ENCODE measurements at places on chromosomes 3 and 15.
A peak's percentile ranks its signal among the peaks of the same experiment; 100 is the strongest.

GRCh38 chr15:49673861-49674260 lies 53.0 kb downstream of the DTWD1 start:
- no peak for DNase-seq

- no peak for DNase-seq
Measured at GRCh38 chr3:195556390-195556789, 13.3 kb upstream of the PPP1R2 start.

DNA sequence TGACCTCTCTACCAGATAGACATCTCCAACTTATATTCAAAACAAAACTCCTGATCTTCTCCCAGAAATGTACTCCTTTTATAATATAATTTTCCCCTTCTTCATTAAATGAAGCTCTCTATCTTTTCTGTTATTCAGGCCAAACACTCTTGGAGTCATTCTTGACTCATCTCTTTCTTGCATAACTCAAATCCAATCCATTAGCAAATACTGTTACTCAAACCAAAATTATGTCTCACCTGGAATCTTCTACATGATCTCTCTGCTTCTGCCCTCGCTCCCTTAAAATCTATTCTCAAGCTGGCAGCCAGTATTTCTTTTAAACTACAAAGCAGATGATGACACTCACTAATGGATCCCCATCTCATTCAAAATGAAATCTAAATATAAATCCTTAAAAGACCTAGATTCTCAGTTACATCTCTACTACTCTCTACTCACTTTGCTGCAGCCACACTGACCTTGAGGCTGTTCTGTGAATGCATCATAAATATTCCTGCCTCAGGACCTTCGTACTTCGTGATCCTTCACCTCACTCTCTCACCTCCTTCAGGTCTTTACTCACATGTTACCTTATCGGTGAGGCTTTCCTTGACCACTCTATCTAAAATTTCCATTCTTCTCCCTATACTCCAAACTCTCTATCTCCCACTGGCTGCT lies 160.9 kb downstream of the TBC1D5 start:
- DNase-seq: no peak

DNA sequence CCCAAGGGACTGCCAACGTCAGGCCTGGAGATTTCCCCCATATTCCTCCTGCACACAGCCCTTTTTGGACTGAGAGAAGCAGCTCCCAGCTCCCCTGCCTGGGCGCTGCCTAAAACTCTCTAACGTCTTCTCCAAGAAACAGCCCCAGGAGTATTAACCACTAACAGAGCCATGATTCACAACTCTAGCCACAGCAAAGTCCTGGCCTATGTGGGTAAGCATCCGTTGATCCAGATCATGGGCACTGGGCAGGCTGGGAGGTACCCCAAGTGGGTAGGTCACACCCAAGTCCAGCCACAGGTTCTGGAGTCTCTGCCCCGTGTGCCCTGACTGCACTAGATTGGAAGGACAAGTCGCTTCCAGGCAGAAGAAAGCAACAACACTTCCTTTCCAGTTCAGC lies 31.9 kb downstream of the NBEAL2 start:
- no peak for DNase-seq

DNA sequence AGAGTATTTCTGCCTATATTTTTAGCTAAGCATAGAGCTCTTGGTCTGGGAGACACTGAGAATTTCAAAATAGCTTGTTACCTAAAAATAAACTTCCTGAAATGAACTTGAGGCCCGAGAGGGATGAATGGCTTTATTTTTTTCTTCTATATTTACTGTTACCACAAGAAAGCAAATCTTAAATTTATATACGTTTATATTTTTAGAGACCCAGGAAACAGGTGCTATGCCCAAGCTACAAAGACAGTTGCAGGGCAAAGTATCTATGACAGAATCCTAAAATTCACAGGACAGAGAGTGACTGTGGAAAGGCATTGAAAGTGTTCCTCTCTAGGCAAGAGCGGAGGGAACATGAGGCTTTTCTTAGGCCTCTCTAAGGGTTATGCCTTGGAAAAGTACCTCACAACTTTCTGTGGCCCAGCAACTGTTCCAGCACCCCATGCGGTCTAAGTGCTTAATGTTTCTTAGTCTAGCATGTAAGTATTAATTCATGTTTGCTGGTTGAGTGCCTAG lies 36.5 kb downstream of the TGFBR2 start:
- DNase-seq: no peak

DNA sequence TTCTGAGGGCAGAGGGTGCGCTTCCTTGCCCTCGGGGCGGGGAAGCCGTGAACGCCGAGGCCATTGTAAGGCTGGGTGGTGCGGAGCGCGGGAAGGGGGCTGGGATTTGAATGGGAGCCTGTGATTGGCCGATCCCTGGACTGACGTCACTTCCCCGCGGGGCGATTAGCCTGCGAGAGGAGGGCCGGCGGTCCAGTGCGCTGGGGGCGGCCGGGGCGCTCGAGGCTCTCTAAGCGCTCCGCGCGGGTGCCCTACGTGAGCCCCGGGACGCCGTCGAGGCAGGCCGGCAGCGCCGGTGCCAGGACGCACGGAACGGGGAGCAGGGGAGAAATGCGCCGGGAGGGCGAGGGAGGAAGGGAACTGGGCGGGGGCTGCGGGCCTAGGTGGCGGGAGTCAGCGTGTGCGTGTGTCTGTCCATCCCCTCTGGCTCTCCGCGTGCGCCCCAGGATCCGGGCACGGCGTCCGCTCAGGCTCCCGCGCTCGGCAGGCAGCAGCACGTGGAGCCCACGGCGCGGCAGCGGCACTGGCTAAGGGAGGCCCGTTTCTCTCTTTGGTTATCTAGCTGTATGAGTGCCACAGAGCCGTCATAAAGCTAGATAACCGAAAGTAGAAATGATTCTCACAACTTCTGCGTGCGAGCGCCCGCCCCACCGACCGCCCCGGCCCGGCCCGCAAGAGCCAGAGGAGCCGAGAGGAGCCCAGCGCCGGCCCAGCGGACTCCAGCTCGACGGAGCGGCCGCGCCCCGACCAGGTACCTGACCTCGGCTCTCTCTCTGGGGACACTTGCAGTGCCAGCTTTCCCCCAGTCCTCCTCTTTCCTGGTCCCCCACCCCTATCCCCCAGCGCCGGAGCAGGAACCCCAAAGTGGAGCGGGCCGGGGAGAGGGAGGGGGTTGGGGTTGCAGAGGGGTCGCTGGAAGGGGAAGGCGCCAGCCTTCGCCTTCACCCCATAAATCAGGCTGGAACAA lies 33.1 kb upstream of the POLG start:
- DNase-seq: no peak

DNA sequence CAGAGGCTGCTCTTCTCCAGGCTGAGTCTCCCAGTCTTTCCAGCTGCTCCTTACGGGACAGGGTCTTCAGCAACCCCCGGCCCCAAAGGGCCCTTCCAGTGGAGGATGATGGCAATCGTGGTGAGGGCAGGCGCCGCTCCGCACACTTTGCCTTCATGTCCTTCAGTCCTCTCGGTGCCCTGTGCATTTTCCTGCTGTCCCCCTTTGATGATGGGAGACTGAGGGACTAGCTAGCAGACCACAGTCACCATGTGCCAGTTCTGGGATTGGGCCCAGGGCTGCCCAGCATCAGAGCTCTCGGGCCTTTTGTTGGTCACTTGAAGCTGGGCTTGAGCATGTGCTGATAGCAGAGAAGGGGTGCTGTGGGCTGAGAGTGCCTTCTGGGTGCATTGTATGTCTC lies 8.8 kb upstream of the TXNRD3 start:
- no peak for DNase-seq

GRCh38 chr3:169812332-169813235 lies at the start of the genes LRRC34 and LRRIQ4:
LRRC34 (minus strand) TSS chr3:169812904; CDS start chr3:169812548, 356 bp downstream.
LRRIQ4 (plus strand) TSS chr3:169812870; CDS start chr3:169821922, 9,052 bp downstream.
- no peak for DNase-seq

DNA sequence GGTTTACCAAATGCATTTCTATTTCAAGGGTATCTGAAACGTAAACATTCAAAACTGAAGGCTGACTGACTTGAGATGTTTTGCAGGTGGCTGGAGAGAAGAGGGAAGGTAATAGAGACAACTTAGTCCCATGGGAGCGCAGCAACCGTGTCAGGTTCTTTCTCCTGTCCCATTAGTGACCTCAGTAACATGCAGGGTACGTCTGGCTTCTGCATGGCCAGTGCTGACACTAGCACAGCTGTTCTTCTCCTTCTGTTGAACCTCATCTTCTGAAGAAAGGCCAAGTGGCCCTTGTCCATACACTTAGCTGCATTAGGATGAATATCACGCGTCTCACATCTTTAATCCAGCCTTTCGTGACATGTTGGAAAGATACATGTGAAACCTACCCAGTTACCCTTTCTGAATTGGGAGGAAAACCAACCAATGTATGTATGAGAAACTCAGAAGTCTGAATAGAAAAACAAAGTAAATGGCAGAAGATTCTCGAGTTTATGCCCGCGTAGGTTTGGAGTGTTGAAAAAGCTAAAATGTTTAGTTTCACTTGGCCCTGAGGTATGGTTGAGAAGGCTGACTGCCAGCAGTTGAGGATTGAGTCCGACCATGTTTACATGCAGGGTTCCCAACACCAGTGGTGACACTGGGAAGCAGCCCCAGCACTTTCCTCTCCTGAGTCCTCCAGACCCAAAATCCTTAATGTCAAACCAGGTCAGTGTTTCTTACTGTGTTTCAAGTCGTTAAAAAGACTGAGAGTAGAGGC lies 10.3 kb downstream of the NCBP2 start:
- no peak for DNase-seq

DNA sequence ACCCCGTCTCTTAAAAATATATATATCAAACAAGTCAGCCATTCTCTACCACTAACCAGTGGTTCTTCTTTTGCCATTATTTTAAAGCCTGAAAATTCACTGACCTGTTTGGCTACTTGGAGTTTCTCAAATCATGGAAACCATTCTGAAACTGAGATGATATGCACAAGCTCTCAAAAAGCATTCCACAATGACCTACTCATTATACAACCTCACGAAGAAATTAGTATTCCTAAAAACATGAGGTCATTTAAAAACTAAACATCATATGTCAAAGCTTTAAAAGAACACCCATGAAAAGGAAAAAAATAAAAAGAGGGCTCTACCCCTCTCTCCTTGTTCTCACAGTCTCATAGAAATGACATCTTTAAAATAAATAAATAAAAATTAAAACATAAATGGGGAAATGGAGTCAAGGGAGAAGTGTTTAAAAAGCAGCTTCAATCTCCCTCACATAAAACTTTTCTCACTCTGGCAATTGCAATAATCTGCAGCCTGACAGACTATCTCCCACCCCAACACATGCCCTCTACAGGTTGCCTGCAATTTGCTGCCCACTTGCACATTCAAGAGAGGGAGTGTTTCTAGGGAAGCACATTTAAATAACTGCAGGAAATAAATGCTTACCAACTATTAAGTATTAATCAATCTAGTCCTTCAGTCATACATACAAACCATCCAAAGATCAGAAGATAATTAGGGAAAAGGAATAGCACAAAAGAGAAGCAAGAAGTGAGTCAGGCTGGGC lies 73.3 kb downstream of the TRANK1 start:
- DNase-seq: no peak

GRCh38 chr15:38680775-38681174 lies 116.2 kb upstream of the RASGRP1 start:
- no peak for DNase-seq

DNA sequence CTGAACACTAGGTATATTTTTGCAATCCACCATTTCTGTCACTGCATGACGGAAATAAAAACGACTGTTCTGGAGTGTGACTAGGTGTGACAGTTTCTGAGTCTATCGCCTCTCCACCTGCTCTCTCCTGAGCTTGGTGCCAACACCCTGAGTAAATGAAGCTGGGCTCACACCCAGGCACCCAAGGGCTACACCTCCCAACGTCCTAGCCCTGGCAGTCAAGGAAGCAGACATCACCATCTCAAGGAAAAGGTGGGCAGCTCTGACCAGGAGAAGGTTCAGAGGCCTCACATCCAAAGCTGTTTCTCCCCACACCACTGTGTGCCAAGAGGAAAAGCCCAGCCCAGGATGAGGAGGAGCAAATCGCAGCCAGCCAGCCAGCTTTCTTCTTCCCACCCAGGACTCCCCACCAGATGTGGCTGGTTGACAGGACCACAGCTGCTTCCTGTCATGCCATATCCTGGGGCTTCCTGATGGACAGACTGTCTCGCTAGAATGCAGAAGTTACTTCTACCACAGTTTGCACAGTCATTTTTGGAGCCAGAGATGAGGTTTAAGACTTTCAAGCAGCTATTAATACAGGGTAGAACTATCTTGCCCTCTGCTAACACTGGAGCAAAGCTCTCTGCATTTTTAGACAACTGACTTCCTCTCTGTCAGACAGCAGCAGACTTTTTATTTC lies 3.3 kb downstream of the SCAMP2 start:
- no peak for DNase-seq

DNA sequence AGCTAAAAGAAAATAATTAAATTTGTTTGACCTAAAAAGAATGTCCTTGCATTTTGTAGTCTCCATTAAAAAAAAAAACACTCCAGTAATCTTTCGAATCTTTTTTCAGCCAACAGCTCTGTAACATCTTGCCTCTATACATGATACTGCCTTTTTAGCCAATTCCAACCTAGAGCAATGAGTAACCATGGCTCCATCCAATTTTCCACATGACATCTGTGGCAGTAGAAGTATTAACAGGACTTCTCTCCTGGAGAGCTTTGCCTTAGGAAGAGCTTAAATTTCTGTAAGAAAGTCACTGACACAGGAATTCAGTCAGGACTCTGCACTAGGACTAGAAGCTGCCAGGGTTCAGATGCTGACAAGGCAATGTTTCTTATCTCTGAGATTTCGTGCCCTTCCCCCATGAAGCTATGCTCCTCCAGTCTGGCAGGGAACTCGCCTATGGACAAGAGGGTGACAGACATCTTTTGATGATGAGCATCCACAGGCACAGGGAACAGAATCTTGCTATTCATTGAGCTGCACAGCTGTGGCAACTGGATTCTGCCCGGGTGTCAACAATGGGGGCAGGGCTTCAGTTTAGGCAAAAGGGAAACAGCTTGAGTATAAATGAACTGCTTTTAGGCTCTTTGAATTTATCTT lies 81.8 kb downstream of the ALCAM start:
- no peak for DNase-seq

GRCh38 chr15:100889385-100890050 lies 9.9 kb downstream of the ALDH1A3 start:
- DNase-seq: no peak

- DNase-seq: no peak
Measured at GRCh38 chr3:5231074-5231473, 43.6 kb downstream of the EDEM1 start.

DNA sequence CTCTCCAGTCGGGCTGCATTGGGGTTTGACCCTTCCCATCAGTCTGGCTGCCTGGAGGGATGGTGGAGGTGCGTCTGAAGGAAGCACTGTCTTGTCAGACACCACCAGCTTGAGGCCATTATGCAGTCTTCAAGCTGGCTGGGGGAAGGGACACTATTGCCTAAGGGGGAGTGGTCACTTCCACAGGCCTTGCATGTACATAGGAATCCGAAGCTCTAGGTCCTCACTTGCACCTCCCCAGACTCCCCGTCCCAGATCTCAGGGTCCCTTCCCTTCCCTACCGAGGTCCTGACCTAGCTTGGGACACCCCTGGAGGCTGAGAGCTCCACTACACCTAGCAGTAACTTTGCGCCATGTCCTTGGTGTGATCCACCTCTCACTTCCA lies 48.6 kb upstream of the KLF13 start:
- DNase-seq: peak; percentile 11

- DNase-seq: no peak
Measured at GRCh38 chr3:152177757-152178156, 91.0 kb upstream of the MBNL1 start.

GRCh38 chr15:58291848-58292247 lies 139.9 kb upstream of the LIPC start:
- DNase-seq: no peak
